Activated CD4-positive, alpha-beta T cell treated with anti-CD3 and anti-CD28 coated beads, Interleukin-2, amount 50 U/mL, for 16 hours (primary cell): ENCODE measurements at places on chromosomes 2 and 18.

- DNase-seq: no peak
These were observed 27.2 kb upstream of the FRZB start for GRCh38 chr2:182893666-182894065.

- DNase-seq: no peak
These were observed 74.3 kb downstream of the XRCC5 start for GRCh38 chr2:216183462-216183861.

GRCh38 chr2:201790291-201790690 lies 9.6 kb upstream of the ALS2 start:
- no peak for DNase-seq

DNA sequence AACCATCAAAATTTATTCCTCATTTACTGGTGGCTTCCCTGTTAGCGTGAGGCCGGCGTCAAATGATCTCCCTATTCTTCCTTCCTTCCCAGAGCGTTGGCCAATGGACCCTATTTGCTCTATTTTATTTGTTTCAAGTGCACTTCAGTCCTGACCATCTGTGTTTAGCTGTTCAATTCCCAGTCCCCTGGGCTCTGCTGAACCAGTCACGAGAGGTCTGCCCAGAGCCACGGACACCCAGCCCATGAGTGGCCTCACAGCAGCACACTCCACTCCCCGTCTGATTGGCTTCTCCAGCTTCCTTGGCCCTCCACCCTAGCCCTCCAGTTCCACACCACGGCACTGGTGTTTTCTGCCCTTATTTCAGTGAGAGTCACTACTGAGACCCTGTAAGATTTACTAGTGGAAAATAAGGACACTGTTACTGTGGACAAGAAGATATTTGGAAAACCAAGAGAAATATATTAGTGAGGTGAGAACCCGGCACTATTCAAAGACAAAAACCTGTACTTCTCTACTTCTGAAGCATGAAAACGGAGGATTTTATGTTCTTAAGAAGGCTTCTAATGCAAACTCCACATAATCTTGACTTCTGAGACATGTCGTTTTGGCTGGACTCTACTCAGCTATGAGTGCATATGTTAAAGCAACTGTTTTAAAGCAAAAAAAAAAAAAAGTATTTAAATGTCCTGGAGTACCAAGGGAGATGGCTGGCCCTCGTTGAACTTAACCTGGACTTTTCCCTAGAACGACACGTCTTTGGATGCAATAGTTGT lies 86.6 kb downstream of the COL6A3 start:
- no peak for DNase-seq

GRCh38 chr2:64192125-64192479 lies 47.9 kb upstream of the PELI1 start:
- DNase-seq: no peak

DNA sequence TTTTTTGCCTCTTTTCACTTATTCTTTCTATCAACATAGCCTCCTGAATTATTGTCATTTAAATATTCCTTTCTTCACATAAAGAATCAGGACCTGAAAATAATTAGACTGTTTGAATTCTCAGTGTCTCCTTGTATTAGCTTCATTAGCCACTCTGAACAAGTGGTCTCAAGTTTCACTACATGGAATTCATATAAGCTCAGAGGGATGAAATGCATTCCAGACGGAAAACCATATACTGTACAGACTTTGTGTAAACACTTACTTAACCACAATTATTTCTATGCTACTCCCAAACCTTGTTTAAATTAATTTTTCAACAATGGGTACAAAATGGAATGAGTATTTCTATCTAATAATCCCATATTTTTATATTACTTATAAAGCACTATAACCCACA lies 53.4 kb downstream of the CHN1 start:
- no peak for DNase-seq

- DNase-seq: peak; percentile 86
These were observed 39.5 kb downstream of the CYTIP start for GRCh38 chr2:157404363-157404762.

DNA sequence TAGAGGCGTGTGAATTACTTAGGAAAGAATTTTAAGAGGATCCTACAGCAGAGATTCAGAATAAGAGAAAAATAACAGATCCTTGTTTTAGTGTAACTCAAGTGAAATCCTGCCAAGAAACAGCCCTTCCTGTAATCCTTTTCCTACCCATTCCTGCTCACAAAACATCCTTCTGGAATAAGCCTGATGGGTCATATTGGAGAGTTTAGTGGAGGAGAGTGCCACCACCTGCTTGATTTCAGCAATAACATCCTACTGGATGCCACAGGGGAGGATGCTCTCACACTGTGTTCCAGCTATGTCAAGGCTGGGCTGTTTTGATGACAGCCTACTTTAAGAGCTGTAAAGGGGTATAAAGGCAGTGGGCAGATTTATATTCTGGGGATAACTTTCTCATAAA lies 54.8 kb upstream of the CCDC178 start:
- no peak for DNase-seq

DNA sequence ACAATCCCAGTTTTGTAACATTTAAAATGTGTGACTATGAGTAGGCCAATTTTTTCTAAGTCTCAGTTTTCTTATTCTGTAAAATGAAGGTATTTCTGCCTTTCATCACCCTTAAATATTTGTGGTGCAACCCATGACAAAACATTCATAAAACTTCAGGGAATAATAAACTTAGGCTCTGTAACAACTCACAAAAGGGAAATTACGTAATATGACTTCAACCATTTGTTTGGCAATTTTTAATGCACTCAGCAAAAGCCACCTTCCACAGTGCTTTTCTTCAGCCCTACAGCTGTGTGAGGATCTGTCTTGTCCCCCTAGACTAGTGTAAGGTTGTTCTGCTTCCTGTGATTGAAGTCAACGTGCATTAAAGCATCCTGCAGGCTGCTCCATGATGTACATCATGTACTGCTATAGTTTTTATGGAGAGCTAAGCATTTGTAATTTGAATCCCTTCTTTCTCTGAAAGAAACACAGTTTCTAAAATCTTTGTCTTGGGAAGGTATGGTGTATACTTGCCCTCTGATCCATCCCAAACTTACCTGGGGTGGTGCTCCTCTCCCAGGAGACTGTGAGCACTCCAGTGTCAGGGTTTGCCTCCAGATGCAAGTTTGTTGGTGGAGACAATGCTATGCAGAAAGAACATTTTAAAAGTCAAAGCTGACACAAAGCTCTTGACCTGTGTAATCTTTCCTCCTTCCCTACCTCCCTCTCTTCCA lies 39.1 kb downstream of the FN1 start:
- no peak for DNase-seq

DNA sequence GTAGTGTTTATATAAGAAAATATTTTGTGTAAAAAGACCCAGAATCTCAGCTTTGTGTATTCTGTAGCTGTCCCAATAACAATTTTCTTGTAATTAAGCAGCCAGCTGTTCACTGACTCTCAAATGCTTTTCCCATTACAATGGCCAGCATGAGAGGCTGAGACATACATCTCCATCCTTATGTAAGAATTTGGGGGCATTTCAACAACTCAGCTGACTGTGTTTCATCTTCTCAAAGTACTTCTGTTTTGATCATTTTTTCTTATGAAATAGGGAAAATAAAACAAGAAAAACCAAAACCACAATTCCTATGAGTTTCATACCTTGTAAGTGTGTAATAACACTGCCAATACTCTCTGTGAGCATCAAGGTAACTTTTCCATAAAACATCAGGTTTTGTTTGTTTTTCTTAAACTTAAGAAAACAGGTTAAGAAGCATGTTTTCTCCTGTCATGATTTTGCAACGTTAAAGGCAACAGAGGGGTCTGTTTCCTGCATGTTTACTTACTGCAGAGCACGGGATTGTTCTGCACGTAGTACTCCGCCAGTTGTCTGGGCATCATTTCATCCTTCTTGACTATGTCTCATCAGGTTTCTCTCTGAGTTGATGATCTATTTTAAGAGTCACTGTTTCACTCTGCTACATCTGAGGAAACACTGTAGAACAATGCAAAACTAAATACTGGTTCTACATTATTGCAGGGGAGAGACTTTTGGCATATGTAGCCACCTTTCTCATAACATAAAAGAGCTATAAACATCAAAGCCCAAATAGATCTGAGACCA lies 62.9 kb upstream of the CYRIA start:
- DNase-seq: peak; percentile 28
